Effector memory CD4-positive, alpha-beta T cell (primary cell): ENCODE measurements at places on chromosomes 4 and X.

GRCh38 chr4:166087569-166087968 lies 214.5 kb downstream of the TLL1 start:
- DNase-seq, result no peak

DNA sequence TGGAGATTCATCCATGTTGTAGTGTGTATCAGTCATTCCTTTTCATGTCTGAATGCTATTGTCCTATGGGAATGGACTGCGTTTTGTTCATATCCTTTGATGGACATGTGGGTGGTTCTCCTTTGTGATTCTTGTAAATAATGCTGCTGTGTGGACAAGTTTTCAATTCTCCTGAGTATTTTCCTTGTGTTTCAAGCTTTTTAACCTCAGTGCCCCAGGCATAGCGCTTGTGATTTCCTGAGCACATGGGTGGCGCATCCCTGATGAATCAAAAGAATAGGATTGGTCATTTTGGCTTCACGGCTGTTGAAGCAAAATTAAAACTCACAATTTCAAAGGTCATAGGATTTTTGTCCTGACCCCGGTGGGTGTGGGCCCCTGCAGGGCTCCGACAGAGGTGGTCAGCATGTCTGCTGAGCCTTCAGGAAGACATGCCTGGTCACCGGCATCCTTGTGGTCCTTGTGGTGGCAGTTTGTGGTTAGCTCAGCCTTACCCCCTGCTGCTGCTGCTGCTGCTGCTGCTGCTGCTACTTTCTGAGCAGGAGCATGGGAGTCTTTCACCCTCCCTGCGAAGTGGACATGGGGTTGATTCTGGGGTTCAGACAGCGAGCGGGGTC lies 30.0 kb downstream of the SHROOM2 start:
- no peak for DNase-seq

DNA sequence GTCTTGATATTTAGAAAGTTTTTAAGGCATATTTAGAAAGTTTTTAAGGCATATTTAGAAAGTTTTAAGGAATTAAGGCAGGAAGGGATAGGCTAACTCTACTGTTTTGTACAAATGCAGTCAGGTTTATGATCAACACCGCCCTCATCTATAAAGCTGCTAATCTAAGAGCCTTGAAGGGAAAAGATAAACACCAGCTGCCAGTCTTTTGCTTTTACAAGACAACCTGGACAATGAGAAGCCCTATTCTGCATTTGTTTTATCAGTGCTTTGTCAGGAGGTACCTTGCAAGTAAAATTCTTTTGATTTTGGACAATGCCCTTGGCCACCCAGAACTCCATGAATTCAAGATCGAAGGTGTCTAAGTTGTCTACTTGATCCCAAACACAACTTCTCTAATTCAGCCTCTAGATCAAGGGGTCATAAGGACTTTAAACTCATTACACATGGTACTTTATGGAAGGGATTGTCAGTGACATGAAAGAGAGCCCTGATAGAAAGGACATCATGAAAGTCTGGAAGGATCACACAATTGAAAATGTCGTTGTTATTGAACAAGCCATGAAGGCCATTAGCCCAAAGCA lies 39.8 kb downstream of the IL15 start:
- no peak for DNase-seq

GRCh38 chr4:54027311-54027710 lies 37.1 kb downstream of the CHIC2 start:
- DNase-seq, result no peak

- no peak for DNase-seq
Measured at GRCh38 chr4:111283066-111283677, 660.3 kb upstream of the PITX2 start.

GRCh38 chrX:153416781-153417450 lies 5.6 kb downstream of the ZFP92 start:
- no peak for DNase-seq

GRCh38 chr4:113593400-113594230 lies 167.9 kb downstream of the CAMK2D start:
- no peak for DNase-seq

DNA sequence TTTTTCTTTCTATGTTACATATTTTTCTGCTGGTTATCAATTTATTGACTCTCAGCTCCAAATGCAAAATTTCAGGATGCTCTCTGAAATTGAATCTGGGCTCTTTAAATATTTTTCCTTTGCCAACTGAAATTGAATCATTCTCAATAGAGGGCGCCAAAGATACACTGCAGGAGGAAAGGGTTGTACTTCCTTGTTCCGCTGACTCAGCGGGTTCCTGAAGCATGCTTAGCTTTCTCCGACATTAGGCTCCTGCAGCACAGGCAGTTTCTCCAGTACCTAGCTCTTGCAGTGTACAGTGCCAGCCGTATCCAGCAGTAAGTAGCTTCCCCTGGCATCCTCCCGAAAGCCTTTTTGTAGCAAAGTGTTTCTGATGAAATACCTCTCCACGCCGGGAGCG lies 28.8 kb upstream of the CFAP47 start:
- DNase-seq, result no peak

DNA sequence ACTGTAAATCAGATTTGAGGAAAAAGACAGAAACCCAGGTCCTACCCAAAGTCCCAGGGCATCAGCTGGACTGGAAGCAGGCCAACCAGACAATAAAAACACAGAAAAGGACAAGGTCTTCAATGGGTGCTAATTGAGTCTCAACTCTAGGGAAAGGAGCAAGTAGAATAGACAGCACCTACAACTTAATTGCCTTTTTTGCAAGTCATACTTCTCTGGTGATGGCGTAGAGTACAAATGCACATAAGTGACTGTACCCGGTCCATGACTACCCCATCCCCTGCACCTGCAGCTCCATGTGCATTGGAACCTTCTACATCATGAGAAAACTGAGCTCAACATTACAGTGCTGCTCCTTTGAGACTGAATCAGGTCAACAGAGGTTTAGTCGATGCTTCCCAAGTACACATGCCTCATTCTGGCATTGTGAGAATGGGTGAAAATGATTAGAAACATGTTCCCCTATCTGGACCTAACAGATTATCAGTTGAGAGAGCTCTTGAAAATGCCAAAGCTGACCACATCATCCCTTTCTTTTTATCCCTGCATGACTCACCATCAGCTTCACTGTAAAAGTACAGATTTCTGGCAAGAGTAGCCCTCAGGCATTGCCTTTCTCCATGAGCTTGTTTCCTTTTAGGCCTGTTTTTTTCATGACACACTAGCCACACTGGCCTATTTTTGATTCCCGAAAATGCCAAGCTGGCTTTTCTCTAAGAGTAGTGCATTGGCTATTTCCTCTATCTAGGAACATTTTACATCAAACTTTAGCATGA lies 298.3 kb downstream of the HS3ST1 start:
- no peak for DNase-seq

GRCh38 chrX:144335402-144335801 lies 451.5 kb downstream of the UBE2NL start:
- no peak for DNase-seq
